ENCODE measurements at places on chromosomes 4 and X.

DNA sequence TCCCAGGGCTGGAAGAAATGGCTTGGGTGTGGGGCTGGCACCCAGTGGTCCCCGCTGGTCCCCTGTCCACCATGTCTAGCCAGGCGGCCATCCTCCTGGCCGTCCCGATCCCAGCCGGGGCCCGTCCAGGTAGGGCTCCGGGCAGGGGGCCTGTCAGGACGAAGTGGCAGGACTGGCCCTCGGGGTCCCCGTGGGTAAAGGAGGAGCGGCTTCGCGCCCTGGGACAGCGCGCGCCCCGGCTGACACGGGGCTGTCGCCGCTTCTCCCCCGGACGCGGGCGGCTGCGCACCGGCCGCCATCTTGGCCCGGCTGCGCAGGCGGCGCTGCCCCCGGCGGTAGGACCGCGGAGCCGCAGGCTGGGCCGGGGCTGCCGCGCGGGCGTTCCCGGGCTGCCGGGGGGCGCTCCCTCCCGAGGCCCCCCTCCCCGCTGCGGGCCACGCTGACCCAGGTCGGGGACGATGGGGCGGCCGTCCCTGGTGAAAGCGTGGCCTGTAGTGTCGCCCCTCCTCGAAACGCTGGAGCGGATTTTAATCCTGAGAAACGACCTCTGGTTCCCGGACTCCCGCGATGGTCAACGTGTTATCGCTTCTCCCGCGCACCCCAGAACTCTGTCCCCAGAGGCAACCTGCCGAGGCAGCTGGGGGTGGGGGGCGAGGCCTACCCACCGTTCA is 60.4 kb upstream of the BCOR start:
- DNase-seq, result peak; percentile 44

DNA sequence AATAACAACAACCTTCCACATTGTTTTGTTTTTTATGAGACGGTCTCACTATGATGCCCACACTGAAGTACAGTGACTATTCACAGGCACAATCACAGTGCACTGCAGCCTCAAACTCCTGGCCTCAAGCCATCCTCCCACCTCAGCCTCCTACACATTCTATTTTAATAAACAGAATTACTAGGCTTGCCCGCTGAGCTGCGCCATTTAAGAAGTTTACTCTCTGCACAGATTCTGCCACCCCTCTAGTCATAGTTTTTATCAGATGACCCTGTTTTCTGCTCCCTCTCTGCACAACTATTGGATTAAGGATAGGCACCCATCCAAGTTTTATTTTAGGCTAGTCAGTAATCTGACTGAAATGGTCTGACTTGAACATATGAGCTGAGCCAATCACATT is 11.3 kb upstream of the COX18 start:
- no peak for DNase-seq

DNA sequence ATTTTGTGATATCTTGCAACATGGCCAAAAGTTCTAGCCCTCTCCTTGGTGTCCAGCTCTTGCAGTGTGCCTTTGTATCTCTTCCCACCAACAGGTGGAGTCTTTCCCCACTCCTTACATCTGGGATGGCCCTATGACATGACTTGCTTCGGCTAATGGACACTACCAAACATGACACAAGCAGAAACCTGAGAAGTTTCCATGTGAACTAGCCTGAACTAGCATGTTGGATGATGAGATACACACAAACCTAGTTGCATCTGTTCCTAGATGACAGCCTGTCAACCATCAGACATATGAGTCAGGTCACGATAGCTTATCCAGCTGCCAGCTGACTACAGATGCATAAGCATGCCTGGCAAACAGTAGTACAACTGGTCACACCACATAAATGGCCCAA is 207.5 kb upstream of the FTHL17 start:
- DNase-seq, result no peak

DNA sequence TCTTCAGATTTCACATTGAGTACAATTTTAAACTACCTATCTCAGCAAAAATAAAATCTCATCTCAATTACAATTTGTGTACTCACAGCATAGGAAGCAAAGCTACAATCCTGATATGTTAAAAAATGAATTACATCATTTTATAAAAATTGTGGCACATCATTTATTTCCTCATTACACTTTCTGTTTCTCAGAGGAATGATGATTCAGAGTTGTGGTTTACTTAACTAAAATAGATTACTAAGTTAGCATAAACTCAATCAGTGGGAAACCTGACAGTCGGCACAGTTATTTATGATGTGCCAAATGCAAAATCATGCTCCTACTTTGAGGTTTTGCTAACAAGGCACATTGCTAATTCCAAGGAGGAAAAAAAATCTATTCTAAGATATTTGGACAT is 325.0 kb downstream of the FBXO8 start:
- DNase-seq, result no peak

DNA sequence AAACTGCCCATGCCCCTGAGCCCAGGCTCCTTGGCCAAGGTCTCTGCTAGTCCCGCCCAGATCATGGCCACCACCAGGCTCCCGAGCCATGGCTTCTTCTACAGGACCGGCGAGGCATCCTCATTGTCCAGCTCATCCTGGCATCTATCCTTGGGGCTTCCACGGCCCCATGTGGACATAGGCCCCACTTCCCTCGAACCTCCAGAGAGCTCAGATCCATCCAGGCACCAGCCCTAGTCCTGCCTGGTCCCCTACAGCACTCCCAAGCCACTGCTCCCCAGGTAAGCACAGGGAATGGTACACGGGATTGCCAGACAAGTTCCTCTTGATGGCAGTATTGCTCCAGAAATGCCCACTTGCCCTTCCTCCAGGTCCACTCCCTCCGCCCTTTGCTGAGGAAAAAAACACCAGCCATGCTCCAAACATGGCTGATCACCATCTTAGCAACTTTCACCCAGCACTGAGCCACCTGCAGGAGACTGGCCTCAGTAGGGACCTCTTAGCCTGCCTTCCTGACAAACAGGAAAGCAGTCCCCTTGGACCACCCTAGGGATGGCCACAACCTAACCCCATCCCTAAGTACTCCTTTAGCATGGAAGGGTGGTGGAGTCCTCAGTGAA is 272.1 kb upstream of the AGTR2 start:
- DNase-seq, result peak; percentile 64

DNA sequence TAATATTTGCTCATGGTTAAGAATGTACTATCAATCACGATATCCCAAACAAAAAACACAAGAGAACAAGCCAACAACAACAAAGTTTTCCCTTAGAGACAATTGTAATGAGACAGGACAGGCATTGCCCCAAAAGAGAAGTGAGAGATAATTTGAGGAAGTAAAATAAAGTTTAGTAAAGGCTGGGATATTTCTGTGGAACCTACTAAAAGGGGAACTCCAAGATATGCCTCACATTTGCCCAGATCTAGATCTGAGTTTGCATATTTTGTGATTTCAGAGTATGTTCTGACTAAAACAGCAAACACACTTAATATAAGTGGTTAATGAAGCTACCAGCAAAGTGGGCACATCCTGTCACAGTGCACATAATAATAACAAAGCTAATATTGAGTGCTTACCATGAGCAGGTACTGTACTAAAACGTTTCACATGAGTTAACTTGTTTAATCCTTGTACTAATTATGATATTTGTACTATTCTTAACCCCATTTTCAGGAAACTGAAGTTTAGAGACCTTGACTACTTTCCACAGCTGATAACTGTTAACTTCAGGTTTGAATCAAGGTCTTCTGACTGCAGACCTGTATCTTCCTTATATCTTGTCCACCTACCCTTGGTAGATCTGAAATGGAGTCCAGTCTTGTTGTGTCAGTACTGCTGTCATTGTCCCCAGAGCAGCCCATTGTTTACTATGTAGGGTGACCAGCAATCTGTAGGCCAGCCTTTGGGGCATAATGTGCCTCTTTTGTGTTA is 26.0 kb upstream of the BMP2K start:
- DNase-seq, result no peak

DNA sequence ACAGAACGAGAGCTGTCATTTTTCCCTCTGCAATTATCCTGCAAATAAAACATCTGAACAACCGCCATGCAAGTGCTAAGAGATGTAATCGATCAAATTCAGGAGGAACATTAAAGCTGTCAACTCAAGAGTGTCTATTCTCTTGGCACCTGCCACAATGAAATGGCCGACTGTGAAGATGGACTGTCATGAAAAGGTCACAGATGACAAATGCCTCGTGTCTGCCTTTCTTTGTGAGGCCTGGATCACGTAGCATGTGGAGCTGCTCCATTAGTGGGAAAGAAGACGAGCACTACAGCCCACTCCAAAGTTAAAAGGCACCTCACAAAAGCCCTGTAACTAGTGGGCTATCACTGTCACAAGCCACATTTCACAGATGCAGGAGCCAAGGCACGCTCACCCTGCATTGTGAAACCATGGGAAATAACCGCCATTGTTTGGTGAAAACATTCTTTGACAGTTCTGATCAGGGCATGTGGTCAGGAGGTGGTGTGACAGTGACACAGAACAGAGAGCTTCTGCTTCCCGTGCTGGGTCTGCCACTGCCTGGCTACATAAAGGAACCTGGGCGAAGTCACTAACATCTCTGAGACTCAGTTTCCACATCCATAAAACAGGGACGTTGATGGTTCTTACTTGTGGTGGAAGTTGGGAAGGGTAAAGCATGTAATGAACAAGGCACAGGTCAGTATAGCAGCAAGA is 98.9 kb downstream of the EVC2 start:
- DNase-seq, result no peak

- no peak for DNase-seq
Observed at GRCh38 chr4:185772391-185773093, 39.5 kb downstream of the SORBS2 start.

- no peak for DNase-seq
Observed at GRCh38 chr4:88989990-88990389, 67.0 kb downstream of the FAM13A start.

DNA sequence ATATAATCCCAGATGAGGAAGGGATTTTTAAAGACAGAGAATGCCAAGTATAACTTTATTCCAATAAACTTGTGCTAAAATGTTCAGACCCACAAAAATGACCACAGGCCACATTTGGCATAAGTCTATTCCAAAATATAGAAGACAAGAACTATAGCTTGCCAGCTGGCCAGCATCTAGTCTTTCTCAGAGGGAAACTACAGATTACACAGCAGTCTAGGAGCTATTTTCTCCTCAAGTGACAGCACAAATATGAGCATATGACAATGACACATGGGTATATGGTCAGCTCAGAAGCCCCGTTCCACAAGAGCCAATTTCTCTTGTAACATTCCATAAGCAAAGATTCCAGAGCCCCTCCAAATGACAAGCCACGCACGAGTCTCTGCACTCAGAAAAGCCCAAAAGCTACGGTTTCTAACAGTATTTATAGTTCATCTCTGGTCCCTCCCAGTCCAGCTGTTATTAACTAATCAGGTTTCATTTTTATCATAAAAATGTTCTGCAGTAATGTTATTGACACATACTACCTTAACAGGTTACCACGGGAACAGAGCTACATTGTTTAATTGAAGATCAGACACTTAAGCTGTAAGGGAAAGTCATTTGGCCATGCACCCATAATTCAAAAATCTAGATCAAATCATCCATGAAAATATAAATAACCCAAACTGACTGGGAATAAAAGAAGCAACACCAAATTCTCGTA is 70.3 kb downstream of the RAB28 start:
- DNase-seq, result no peak

GRCh38 chr4:11710453-11711093 is 281.9 kb upstream of the HS3ST1 start:
- no peak for DNase-seq

GRCh38 chr4:90443231-90443630 is 316.0 kb downstream of the CCSER1 start:
- DNase-seq, result no peak

- DNase-seq, result no peak
Observed at GRCh38 chr4:6557856-6558255, 17.1 kb upstream of the MAN2B2 start.

DNA sequence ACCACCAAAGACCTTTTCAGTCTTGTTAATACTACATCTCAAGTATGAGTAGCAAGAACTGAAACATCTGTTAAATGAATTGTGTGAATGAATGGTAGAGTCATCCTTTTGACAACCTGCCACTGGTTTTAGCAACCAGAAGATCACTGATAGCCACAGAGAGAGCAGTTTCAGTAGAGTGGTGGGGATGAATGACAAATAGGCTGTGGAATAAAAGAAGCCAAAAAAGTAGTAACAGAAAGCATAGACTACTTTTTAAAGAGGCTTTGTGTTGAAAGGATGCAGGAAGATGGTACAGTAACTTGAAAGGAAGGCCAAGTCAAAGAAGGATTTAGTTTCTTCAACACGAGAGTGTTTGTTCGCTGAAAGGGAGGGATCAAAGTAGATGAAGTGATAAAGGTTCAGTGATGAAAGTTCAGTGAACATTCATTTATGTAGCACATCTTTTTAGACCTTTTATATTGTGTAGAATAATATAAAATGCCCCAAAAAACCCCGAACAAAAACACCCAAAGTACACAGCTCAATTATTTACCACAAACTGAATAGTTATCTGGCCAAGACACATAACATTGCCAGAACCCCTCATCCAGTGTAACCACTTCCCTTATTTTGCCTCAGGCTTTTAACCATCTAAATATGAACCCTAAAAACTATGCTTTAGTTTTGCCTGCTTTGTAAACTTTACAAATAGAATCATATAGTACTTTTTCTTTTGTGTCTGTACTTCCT is 40.1 kb upstream of the EIF1AX start:
- no peak for DNase-seq

GRCh38 chrX:95662200-95662599 is 1022.4 kb upstream of the DIAPH2 start:
- no peak for DNase-seq

DNA sequence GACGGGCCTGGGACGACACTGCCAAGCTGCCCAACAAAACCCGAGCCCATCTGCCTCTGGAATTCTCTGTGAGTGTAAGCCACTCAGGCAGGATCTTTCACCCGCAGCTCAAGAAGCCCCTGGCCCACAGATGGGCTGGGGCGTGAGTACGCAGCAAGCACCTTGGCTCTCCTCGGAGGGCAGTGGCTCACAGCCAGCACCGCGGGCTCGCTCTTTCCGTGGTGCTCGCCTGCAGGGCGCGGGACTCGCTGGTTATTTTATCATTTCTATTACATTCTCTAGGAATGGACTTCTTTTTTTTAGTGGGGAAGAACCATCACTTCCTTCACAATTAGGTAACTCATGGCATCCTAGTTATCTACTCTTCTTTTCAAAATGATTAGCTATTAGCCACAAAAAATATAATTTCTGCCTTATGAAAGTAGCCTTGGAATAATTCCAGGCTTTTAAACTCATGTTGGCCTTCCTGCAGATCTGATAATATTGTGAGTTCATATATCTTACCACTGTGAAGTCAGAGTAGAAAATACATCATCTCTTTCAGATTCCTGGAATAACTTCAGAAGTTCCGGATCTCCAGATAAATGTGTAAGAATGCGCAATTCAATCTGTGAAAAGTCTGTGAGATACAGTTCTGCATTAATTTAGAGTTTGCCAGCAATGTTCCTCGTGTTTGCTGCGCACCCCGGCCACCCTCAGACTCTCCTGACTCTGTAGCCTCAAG is 68.6 kb downstream of the NAT8L start:
- no peak for DNase-seq

DNA sequence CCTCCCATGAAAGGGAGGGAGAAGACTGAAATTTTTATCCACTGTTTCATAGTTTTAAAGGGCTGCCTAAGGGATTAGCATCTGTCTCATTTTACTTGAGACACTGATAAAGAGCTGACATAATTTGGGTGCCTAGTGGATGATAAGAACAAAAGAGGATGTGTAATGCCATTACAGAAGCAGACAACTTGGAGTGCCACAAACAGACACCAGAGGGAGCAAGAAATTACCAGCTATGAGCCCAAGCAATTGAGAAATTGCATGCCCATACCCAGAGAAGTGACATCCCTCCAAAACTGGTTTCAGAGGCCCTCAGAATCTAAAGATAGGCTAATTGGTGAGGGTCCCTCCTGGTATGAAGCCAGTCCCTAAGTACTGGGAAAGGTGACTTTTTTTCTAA is 38.5 kb upstream of the POU3F4 start:
- DNase-seq, result no peak
